ENCODE measurements at places on chromosomes 3 and 15.

- no peaks in the 10 kb centered on the region for H3K36me3 ChIP-seq
- H3K4me1 ChIP-seq = peaks cover 26% of the 10 kb centered on the region
- peak overlapping the region; percentile 62 for H3K27ac ChIP-seq
- peak; percentile 20 for DNase-seq
- H3K27me3 ChIP-seq = no peaks in the 10 kb centered on the region
Measured at GRCh38 chr15:29924750-29925149, 102.5 kb upstream of the TJP1 start.

DNA sequence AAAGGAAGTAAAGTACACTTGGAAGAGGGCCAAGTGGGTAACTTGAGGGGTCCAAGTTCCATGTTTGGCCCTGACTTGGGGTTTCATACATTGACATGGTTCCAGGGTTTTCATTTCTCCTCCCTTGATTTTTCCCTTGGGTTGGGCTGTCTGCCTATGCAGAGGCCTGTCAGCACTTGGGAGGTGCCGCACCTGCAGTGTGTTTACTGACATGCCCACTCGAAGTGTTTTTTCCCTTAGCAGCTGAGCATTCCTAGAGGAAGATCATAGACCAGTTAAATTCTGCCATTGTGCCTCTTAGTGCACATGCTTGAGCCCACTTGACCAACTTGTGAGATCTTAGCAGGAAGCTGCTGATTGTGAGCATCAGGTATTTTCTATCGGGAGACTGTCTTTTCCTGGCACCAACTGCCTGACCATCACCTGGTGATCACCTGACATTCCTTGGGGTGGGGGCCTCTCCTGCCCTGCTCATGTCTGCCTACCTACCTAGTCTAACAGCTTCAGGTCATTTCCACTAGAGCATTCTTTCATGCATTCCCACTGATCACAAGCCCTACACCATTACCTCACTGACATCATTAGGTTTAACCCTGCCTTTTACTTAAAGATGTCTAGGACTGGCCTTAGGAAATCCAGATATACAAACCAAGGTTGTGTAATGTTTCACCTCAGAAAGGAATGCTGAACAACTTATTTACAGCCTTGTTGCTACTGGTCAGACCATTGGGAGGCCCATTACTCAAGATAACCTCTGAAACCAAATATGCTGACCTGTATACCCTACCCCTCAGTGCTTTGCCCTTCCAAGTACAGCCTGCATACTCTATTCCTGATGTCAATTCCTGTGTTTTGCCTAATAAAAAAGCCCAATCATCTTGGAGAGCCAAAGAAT, 68.3 kb downstream of the CD47 start:
- H3K36me3 ChIP-seq = no peaks in the 10 kb centered on the region
- no peak overlapping the region for H3K27ac ChIP-seq
- H3K27me3 ChIP-seq = no peaks in the 10 kb centered on the region
- peaks cover 12% of the 10 kb centered on the region for H3K4me1 ChIP-seq
- DNase-seq = no peak

DNA sequence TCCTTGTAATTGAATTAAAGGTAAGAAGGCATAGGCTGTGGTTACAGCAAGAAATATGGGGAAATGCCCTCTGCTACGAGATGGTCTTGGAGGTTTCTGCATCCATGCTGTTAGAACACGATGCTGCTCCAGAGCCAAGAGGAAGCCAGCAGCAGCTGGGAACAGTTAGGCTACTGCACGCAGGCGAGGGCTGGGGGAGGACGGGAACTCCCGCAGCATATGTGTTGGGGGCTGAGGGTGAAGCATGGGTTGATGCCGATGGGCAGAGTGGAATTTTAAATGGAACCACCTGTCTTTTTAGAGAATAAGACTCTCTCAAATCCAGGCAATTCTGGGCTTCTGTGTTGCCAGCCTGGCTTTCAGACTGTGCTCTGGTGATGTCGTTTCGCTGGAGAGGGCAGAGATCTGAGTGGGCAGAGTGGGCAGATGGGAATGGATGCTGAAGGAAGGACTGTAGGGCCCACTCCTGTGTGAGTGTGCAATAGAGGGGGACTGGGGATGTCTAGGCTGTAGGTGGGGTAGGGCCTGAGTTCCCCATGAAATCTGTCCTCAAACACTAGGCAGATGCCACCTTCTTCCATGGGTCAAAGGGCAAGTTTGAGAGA, 417.0 kb upstream of the TPM1 start:
- no peak for DNase-seq
- H3K36me3 ChIP-seq = no peaks in the 10 kb centered on the region
- peak overlapping the region; percentile 59 for H3K27ac ChIP-seq
- H3K27me3 ChIP-seq = no peaks in the 10 kb centered on the region
- peaks cover 38% of the 10 kb centered on the region for H3K4me1 ChIP-seq

- peaks cover 8% of the 10 kb centered on the region for H3K4me1 ChIP-seq
- DNase-seq = no peak
- no peak overlapping the region for H3K27ac ChIP-seq
- peaks cover 45% of the 10 kb centered on the region for H3K36me3 ChIP-seq
- H3K27me3 ChIP-seq = peaks cover 11% of the 10 kb centered on the region
- no peak overlapping the region for H3K4me3 ChIP-seq
Measured at GRCh38 chr15:70048578-70049514, 48.9 kb downstream of the TLE3 start.

GRCh38 chr15:96960711-96961480, 630.4 kb downstream of the NR2F2 start:
- no peaks in the 10 kb centered on the region for H3K4me1 ChIP-seq
- no peaks in the 10 kb centered on the region for H3K36me3 ChIP-seq
- H3K4me3 ChIP-seq = no peak overlapping the region
- H3K27me3 ChIP-seq = peaks cover 17% of the 10 kb centered on the region
- DNase-seq = no peak

GRCh38 chr3:68986496-68987208, 26.8 kb downstream of the EOGT start:
- H3K4me3 ChIP-seq = no peak overlapping the region
- H3K36me3 ChIP-seq = peaks cover 97% of the 10 kb centered on the region
- DNase-seq = no peak
- no peaks in the 10 kb centered on the region for H3K4me1 ChIP-seq

DNA sequence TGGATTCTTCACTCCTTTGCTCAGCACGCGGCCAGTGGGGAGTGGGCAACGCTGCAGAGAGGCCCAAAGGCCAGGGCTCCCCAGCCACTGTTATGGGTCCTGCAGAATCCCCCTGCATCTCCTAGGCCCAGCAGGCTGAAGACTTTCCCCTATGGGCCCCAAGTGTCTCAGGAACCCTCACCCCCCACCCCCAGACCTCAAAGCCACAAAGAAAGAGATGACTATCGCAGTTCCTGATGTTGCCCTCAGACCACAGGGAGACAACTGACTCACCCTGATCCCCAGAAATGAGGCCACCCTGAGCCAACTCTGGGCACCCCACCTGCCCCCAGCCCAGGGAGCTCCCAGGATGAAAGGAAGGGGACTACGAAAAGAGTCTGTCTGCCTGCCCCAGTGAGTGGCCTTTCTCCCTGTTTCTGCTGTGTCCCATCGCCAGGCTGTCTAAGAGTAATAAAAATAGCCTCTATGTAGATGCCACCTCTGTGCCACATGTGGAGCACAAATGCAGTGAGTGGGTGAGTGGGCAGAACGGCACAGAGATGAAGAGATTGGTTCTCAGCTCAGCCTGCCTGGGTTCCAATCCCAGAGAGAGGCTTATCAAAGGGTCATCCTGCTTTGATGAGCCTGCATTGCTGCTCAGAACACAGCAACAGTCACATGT, 283.0 kb downstream of the UACA start:
- H3K4me3 ChIP-seq = no peak overlapping the region
- no peak overlapping the region for H3K27ac ChIP-seq
- DNase-seq = no peak
- peaks cover 59% of the 10 kb centered on the region for H3K27me3 ChIP-seq
- H3K36me3 ChIP-seq = no peaks in the 10 kb centered on the region

DNA sequence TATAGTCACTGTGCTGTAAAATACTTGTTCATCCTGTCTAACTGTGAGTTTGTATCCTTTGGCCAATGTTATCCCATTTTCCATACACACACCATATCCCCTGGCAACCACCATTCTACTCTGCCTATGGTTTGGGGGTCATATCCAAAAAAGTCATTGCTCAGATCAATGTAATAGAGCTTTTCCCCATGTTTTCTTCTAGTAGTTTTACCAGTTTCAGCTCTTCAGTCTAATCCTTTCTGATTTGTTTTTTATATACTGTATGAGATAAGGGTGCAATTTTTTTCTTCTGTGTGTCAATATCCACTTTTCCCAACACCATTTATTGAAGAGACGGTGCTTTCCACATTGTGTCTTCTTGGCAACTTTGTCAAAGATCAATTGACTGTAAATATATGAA, 14.0 kb upstream of the DLG1 start:
- H3K36me3 ChIP-seq = no peaks in the 10 kb centered on the region
- no peaks in the 10 kb centered on the region for H3K27me3 ChIP-seq

GRCh38 chr3:185263423-185263822, 9.6 kb upstream of the EHHADH start:
- H3K27me3 ChIP-seq = peaks cover 36% of the 10 kb centered on the region
- no peak overlapping the region for H3K4me3 ChIP-seq
- H3K4me1 ChIP-seq = no peaks in the 10 kb centered on the region
- no peak overlapping the region for H3K27ac ChIP-seq
- DNase-seq = no peak

GRCh38 chr3:105425153-105425502, 58.4 kb downstream of the ALCAM start:
- H3K36me3 ChIP-seq = no peaks in the 10 kb centered on the region
- DNase-seq = no peak
- no peak overlapping the region for H3K27ac ChIP-seq
- H3K27me3 ChIP-seq = no peaks in the 10 kb centered on the region
- no peak overlapping the region for H3K4me3 ChIP-seq

DNA sequence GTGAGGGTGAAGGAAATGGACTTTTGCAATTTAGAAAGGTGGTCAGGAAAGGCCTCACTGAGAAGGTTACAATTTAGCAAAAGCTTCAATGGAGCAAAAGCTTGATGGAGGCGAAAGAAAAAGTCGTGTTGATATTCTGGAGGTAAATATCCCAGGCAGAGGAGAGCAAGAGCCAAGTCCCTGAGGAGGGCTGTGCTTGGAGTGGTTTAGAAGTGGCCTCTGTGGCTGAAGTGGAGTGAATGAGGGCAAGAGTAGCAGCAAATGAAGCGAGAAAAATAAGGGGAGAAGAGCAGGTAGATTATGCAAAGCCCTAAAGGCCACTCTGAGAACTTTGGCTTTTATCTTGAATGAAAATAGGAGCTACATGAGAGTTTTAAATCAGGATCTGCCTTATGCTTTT, 54.1 kb downstream of the GUCA1C start:
- H3K36me3 ChIP-seq = no peaks in the 10 kb centered on the region
- no peaks in the 10 kb centered on the region for H3K27me3 ChIP-seq
- H3K4me1 ChIP-seq = no peaks in the 10 kb centered on the region
- H3K27ac ChIP-seq = no peak overlapping the region
- no peak for DNase-seq

- H3K36me3 ChIP-seq = peaks cover 35% of the 10 kb centered on the region
- DNase-seq = no peak
- no peak overlapping the region for H3K4me3 ChIP-seq
Measured at GRCh38 chr3:133840055-133840737, 34.6 kb downstream of the SRPRB start.

- peaks cover 21% of the 10 kb centered on the region for H3K4me1 ChIP-seq
- H3K4me3 ChIP-seq = peak within 1 kb of the TSS; percentile 75
- peaks cover 29% of the 10 kb centered on the region for H3K36me3 ChIP-seq
- peak; percentile 49 for DNase-seq
- H3K27me3 ChIP-seq = peaks cover 13% of the 10 kb centered on the region
Measured at GRCh38 chr3:44584646-44585501, at the start of gene ZNF660. ZNF660 (plus strand) TSS chr3:44584964; CDS start chr3:44594194, 9,230 bp downstream.

DNA sequence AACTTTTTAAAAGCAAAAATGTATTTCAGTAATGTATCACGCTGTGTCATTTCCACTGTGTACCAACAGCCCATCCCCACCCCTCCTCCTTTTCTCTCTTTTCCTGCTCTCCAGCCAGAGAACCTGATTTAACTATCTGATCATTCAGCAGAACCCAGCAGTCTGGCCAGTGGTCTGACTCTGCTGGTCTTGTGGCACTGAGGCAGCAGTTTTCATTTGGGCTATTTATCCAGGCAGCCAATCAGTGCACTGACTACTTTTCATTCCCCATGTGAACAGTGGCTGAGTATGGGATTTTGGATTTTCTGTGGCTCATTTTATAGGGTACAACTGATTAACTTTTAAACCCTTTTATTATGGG, 56.3 kb downstream of the GPR171 start:
- no peak overlapping the region for H3K27ac ChIP-seq
- no peak for DNase-seq
- peaks cover 22% of the 10 kb centered on the region for H3K27me3 ChIP-seq
- H3K4me3 ChIP-seq = no peak overlapping the region
- H3K36me3 ChIP-seq = no peaks in the 10 kb centered on the region
- peaks cover 12% of the 10 kb centered on the region for H3K4me1 ChIP-seq

DNA sequence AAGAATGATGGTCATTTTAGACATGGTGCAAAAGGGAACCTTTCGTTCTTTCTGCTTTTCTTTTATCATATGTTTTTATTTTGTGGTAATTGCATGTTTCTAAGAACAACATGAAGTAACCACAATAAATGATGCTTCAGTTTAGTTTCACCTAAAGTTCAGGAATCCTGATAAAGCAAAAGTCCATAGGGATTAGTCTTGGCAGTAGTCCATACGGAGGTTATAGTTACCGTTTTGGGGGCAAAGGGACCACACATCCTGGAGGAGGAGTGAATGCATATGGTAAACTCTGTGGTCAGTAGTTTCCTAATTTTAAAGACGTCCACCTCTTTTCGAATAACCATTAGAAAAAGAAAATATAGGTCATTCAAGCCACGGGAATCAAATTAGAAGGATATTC, 141.5 kb downstream of the MCTP2 start:
- no peaks in the 10 kb centered on the region for H3K4me1 ChIP-seq
- no peak overlapping the region for H3K27ac ChIP-seq
- H3K27me3 ChIP-seq = peaks cover 38% of the 10 kb centered on the region

- DNase-seq = no peak
- H3K4me3 ChIP-seq = no peak overlapping the region
- H3K27ac ChIP-seq = no peak overlapping the region
- no peaks in the 10 kb centered on the region for H3K36me3 ChIP-seq
Measured at GRCh38 chr3:8070011-8070410, 431.6 kb upstream of the LMCD1 start.

DNA sequence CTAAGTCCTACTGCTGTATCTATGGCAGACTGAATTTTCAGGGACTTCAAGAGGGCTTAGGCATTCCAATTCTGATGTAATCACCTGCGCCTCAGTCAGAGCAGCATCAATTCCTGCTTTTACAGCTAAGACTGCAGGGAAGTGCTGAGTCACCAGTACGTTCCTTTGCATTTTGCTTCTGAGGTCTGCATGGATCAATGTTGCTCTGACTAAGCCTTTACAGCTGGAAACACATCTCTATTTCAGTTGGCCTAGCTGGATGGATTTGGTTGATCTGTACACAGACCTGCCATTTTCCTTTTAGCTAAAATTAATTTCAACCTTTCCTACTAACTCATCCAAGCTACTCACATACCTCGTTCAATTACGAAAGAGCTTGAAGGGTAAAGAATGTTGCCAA, 51.3 kb downstream of the ETV5 start:
- no peaks in the 10 kb centered on the region for H3K27me3 ChIP-seq
- no peak for DNase-seq
- no peak overlapping the region for H3K4me3 ChIP-seq
- H3K4me1 ChIP-seq = no peaks in the 10 kb centered on the region

Data from left ventricle myocardium inferior (tissue), 1 donor.